ENCODE measurements at places on chromosomes 7 and 10. TPM values are rescaled to one million over a fixed set of nuclear protein-coding genes. Genes with fewer than 3 reads are reported as not detected.

GRCh38 chr10:7512487-7512886 lies 101.7 kb upstream of the SFMBT2 start:
- H3K4me3 ChIP-seq, result no peak overlapping the region
- no peaks in the 10 kb centered on the region for H3K36me3 ChIP-seq
- no peak for DNase-seq

DNA sequence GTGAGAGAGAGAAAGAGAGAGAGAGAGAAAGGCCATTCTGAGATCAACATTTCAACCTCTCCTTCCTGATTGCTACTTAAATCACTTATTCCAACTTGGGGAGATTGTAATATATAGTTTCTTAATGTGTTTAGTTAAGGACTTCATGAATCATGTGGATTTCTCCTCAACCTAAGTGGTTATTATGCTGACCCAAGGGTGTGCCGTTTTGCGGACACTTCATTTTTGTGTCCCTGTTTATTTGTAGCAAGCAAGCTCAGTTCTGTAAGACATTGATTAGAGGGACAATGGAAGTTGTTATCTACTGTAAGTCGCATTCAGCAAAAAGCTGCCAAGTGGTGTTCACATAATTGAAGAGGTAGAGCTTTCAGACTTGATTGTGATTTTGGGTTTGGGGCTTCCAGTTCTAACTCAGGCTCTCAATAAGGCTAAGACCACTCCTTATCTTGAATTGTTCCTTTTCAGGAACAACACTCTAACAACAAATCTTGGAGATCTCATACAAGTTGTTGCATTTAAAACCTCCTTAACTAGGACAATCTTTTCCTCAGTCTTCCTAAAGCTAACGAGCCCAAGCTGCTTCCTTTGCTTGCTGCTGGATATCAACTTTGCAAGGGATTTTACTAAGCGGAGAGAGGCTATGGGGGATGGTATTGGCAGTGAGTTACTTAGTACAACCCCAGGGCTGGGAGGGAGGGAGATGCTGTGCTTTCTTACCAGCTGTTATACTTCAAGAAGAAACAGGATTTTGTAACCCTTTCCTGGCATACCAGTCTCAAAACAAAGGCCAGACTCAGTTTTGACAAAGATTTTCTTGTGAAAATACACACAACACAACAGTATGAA lies 19.8 kb upstream of the COL1A2 start:
- no peaks in the 10 kb centered on the region for H3K36me3 ChIP-seq
- H3K4me1 ChIP-seq, result peaks cover 10% of the 10 kb centered on the region
- DNase-seq, result no peak
- peak overlapping the region; percentile 5 for H3K4me3 ChIP-seq

DNA sequence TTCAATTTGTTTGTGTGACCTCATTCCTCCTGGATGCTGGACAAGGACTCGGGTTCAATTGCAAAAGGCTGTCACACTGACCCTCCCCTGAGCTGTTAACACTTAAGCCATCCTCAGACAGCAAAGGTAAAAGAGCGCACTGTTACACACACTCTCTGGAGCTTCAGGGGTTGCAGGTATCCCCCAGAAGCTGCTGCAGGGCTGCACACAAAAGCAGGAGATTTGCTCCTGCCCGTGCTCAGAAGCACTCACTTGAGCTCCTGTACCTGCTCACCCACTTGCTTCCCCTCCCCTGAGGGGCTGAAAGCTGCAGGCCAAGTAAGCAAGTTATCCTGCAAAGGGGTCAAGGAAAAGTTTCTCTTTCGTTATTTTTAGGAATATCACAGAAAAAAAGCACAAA lies 886.2 kb upstream of the ZWINT start:
- H3K27me3 ChIP-seq, result no peaks in the 10 kb centered on the region
- H3K27ac ChIP-seq, result no peak overlapping the region

Gene DKK1
- total RNA-seq, result 2.5 TPM

Gene DPCD
- 12.9 TPM for total RNA-seq

DNA sequence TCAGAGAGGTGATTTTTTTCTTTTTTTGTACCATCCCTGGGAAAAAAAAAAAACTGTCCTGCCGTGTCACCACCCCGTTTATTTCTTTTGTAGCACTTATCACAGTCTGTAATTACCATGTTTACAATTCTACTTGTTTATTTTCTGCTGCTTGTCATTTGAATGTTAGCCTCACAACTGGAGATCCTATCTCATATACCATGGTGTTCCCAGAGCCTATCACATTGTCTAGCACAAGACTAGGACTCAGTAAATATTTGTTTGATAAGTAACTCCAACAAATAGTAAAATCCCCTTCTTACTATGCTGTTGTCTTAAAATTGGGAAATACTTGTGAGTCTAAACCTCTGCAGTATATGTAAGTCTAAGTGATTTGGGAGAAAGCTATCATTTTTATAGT lies 36.0 kb downstream of the MKLN1 start:
- no peaks in the 10 kb centered on the region for H3K36me3 ChIP-seq
- no peak overlapping the region for H3K27ac ChIP-seq
- no peak overlapping the region for H3K4me3 ChIP-seq
- H3K27me3 ChIP-seq, result no peaks in the 10 kb centered on the region
- peaks cover 60% of the 10 kb centered on the region for H3K4me1 ChIP-seq

GRCh38 chr10:98899018-98899417 lies 336.6 kb downstream of the HPSE2 start:
- no peak overlapping the region for H3K27ac ChIP-seq
- no peak overlapping the region for H3K4me3 ChIP-seq
- no peaks in the 10 kb centered on the region for H3K36me3 ChIP-seq
- DNase-seq, result no peak
- no peaks in the 10 kb centered on the region for H3K4me1 ChIP-seq

GRCh38 chr10:33336582-33337325 lies 2.3 kb upstream of the NRP1 start:
- DNase-seq, result peak; percentile 56
- no peaks in the 10 kb centered on the region for H3K27me3 ChIP-seq
- peak overlapping the region; percentile 79 for H3K4me3 ChIP-seq
- no peaks in the 10 kb centered on the region for H3K36me3 ChIP-seq

DNA sequence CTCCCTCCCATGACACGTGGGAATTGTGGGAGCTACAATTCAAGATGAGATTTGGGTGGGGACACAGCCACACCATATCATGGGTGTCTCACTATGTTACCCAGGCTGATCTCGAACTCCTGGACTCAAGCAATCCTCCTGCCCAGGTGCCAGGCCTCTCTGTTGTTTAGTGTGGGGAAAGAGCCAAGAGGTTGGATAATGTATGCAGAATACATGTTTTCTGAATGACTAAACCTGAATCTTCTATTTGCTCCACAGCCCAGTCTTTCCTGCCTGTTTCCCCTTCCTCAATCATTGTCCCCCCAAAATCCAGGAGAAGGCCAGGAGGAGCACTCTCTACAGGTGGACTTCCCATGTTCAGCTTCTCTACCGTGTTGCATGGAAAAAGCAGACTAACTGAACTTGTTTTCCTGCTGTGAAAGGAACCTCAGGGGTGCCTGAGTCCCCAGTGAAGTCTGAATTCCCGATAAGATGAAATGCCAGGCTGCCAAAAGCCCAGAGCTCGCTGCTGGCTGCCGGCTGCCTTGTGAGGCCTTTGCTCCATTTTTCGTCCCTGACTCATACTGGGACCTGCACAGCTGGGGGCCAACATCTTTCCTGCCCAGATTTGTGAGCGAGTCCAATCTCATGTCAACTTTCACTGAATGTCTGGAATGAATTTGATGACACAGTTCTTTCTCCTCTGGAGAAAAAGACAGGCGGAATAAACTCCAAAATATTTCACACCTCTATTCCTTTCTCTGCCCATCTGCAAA lies 588.0 kb downstream of the CALN1 start:
- H3K4me3 ChIP-seq, result no peak overlapping the region
- DNase-seq, result no peak

- no peak for DNase-seq
- no peak overlapping the region for H3K4me3 ChIP-seq
- H3K4me1 ChIP-seq, result no peaks in the 10 kb centered on the region
- H3K27ac ChIP-seq, result no peak overlapping the region
- H3K36me3 ChIP-seq, result no peaks in the 10 kb centered on the region
Observed at GRCh38 chr10:49562893-49563292, 24.0 kb upstream of the ERCC6 start.

DNA sequence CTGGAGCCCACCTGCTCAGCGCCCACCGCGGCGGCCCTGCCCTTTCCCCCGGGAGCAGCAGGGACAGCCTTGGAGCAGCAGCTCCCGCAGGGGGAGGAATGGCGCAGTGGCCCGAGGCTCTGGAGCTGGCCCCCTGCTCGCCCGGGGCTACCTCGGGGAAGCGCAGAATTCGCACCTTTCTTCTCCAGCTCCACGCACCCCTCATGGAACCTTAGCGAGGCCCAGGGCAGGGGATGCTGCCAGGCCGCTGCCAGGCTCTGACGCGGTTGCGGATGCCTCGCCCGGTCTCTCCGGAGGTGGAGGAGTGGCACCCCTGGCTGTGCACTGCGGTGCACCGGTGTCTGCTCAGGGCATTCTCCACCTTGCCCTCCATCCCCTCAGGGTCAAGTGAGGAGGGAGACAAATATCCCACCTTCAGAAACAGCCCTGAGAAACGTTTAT lies 84.9 kb upstream of the MKI67 start:
- peak overlapping the region; percentile 85 for H3K27ac ChIP-seq
- DNase-seq, result no peak
- peaks cover 4% of the 10 kb centered on the region for H3K4me1 ChIP-seq
- peak overlapping the region; percentile 76 for H3K4me3 ChIP-seq
- no peaks in the 10 kb centered on the region for H3K36me3 ChIP-seq

Gene UCN3
- 0.53 TPM for total RNA-seq

DNA sequence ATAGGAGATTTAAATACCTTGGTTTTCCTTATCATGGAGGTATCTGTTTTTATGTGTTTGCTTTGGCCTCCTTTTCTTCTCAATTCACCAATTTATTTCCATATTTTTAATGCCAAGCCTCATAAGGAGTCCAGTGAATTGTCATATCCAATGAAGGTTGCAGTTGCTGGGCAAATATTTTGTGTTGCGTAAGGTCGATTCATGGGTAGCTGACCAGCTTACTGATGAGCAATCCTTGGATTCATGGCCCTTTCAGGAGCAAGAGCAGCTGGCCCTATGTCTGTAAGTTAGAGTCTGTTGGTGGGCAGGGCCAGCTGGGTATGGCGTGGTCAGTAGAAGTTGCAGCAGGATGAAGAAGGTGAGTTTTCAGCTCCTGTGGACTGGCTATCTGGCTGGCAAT lies 182.9 kb downstream of the PFKFB3 start:
- no peak for DNase-seq
- peak overlapping the region; percentile 21 for H3K27ac ChIP-seq

- DNase-seq, result no peak
- H3K4me1 ChIP-seq, result peaks cover 11% of the 10 kb centered on the region
- H3K27me3 ChIP-seq, result no peaks in the 10 kb centered on the region
- no peaks in the 10 kb centered on the region for H3K36me3 ChIP-seq
- H3K27ac ChIP-seq, result no peak overlapping the region
Observed at GRCh38 chr10:48890888-48891850, 48.5 kb downstream of the LRRC18 start.

Gene NPY4R2
- total RNA-seq, result 1.9 TPM

Gene NKX1-2
- not detected for total RNA-seq

- no peaks in the 10 kb centered on the region for H3K36me3 ChIP-seq
- peaks cover 48% of the 10 kb centered on the region for H3K4me1 ChIP-seq
- DNase-seq, result no peak
- H3K4me3 ChIP-seq, result peak overlapping the region; percentile 17
- peaks cover 95% of the 10 kb centered on the region for H3K27me3 ChIP-seq
Observed at GRCh38 chr10:123148414-123149161, 652 bp downstream of the HMX2 start.

- no peak for DNase-seq
- no peaks in the 10 kb centered on the region for H3K27me3 ChIP-seq
- no peaks in the 10 kb centered on the region for H3K4me1 ChIP-seq
- H3K27ac ChIP-seq, result no peak overlapping the region
Observed at GRCh38 chr7:120703585-120704240, 154.2 kb downstream of the TSPAN12 start.

Gene CYP26C1
- 0.27 TPM for total RNA-seq

Gene BUB3
- total RNA-seq, result 67.3 TPM

Gene GPR85
- 4.5 TPM for total RNA-seq

All from lower lobe of right lung (tissue), 2 donors.